ENCODE measurements at places on chromosomes 16 and 17. TPM values are rescaled to one million over a fixed set of nuclear protein-coding genes. Genes with fewer than 3 reads are reported as not detected.

GRCh38 chr16:86505185-86505898 lies 5.0 kb upstream of the FOXF1 start:
- DNase-seq, result no peak

DNA sequence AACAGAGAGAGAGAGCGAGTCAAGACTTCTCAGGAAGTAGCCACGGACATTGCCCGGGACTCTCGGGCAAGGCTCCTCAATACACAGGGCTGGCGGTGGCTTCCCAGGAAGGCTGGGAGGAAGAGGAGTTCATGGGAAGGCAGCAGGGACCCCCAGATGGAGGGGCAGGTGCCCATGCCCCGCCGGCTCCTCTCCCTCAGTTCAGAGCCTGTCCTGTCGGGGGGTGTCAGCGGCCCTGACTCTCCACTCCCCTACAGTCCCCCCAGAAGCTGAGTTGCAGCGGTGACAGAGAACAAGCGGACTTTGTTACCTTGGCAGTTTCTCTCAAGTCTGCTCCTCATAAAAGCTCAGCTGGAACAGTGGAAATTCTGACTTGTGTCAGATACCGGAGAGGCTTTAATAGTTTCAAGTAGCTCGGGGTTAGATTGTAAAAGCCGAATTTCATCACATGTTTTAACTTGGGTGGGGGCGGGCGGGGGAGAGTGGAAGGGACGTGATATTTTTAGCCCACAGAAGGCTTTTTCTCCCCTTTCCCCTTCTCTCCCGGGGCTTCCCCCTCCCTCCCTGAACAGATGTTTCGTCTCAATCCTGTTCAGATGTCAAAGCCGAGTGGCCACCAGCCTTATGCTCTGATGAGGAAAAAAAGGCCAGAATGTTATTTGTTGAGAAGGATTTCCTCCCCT lies 65.2 kb downstream of the NKD1 start:
- DNase-seq, result no peak

- no peak for DNase-seq
Observed at GRCh38 chr17:17398188-17398942, 78.4 kb upstream of the MED9 start.

- DNase-seq, result no peak
Observed at GRCh38 chr16:24539850-24540601, 660 bp downstream of the RBBP6 start.

Gene CPNE2
- polyA plus RNA-seq, result 73.0 TPM

Gene SPATA2L
- 8.6 TPM for polyA plus RNA-seq

Gene RND2
- polyA plus RNA-seq, result 10.5 TPM

DNA sequence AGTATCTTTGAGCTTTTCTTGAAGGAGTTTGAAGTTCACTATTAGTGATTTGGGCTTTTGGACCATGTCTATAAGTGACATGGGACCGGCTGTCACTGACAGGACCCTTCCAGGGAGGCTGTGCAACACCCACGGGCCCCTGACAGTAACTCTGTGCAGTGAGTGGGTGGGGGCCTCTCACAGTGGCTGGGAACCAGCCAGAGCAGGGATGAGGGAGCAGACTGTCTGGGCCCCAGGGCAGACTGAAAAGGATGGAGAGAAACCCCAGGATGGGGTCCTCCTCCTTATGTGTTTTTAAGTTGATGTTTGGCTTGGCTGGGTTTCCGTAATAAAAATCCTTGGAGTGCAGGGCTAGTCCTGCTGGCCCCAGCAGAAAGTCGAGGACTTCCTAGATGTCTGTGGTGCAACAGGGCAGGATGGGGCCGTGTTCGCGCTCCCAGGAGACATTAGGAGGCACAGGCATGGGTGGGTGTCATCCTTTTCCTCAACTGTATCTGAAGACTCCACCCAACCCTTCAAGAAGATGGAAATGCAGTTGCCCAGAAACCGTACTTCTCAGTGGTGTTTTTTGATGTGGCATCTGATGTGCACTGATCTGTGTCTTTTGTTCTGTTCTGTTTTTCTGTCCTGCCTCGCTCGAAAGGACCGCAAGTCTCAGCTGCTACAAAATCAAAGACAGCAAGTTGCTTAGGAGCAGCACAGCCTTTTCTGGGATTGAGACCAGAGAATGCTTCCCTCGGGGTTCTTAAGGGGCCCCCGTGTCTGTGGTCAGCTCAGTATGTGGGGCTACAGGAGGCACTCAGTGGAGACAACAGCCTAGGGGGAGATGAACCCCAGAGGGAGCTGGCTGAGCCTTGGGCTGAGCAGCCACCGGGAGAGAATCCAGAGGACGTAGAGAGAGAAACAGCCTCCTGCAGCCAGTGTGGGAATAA lies 24.2 kb downstream of the PLD6 start:
- no peak for DNase-seq

- DNase-seq, result no peak
Observed at GRCh38 chr17:79513820-79514535, 96.9 kb downstream of the RBFOX3 start.

Gene KRTAP9-4
- not detected for polyA plus RNA-seq

- no peak for DNase-seq
Observed at GRCh38 chr17:65268832-65269231, 131.7 kb downstream of the RGS9 start.

All from SK-N-SH (cell line).